ENCODE measurements at places on chromosomes 5 and 9. TPM values are rescaled to one million over a fixed set of nuclear protein-coding genes. Genes with fewer than 3 reads are reported as not detected.

GABRA1 gene
- total RNA-seq, result not detected

STING1 gene
- total RNA-seq, result 53.7 TPM

OR13C9 gene
- not detected for total RNA-seq

DNAJB5 gene
- 4.8 TPM for total RNA-seq

IL13 gene
- total RNA-seq, result not detected

ZNG1A gene
- 20.1 TPM for total RNA-seq

TAF11L10 gene
- not detected for total RNA-seq

DMRTA1 gene
- 0.25 TPM for total RNA-seq

ZBTB5 gene
- 5.3 TPM for total RNA-seq

LIFR gene
- total RNA-seq, result 50.7 TPM

OTP gene
- total RNA-seq, result not detected

PCA3 gene
- total RNA-seq, result under 0.01 TPM

COMMD10 gene
- total RNA-seq, result 26.2 TPM

TMEM174 gene
- not detected for total RNA-seq

TMEM232 gene
- total RNA-seq, result 0.63 TPM

PCDHGA3 gene
- 0.32 TPM for total RNA-seq

CER1 gene
- not detected for total RNA-seq

PDCD1LG2 gene
- total RNA-seq, result 7.0 TPM

QRFP gene
- total RNA-seq, result not detected

SV2C gene
- not detected for total RNA-seq

SHLD3 gene
- 5.7 TPM for total RNA-seq

GABRA6 gene
- total RNA-seq, result not detected

SLC36A2 gene
- total RNA-seq, result not detected

FAM200C gene
- total RNA-seq, result 2.1 TPM

LCN1 gene
- not detected for total RNA-seq

CATSPER3 gene
- not detected for total RNA-seq

All from bladder microvascular endothelial cell (primary cell).